ENCODE measurements at places on chromosomes 1 and 21. TPM values are rescaled to one million over a fixed set of nuclear protein-coding genes. Genes with fewer than 3 reads are reported as not detected.
A peak's percentile ranks its signal among the peaks of the same experiment; 100 is the strongest.

- no peak overlapping the region for H3K4me3 ChIP-seq
- no peaks in the 10 kb centered on the region for H3K36me3 ChIP-seq
- peaks cover 29% of the 10 kb centered on the region for H3K4me1 ChIP-seq
- DNase-seq, result peak; percentile 85
- H3K27ac ChIP-seq, result peak overlapping the region; percentile 90
- H3K27me3 ChIP-seq, result no peaks in the 10 kb centered on the region
Observed at GRCh38 chr21:34836103-34836932, 167.5 kb downstream of the CLIC6 start.

GRCh38 chr1:239795304-239795703 lies 296.4 kb upstream of the FMN2 start:
- H3K27me3 ChIP-seq, result no peaks in the 10 kb centered on the region
- no peak for DNase-seq
- H3K4me3 ChIP-seq, result no peak overlapping the region
- H3K4me1 ChIP-seq, result no peaks in the 10 kb centered on the region

DNA sequence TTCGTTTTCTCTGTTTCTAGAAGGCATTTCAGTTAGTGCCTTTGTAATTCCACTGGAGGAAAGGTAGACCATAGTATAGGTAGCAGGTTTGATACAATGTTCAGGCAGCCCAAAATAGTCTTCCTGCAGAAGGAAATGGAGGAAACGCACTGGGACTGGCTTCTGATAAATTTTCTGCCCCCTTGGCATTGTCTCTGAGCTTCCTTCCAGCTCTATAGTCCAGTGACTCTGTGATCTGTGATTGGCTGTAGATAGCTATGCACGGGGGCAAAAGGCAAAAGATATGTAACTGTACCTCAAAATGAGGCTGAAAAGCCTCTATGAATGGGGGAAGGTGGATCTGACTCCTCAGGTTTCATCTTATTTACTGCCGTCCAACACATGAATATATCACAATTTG lies 5.8 kb upstream of the MAGOH start:
- peaks cover 4% of the 10 kb centered on the region for H3K36me3 ChIP-seq
- no peak for DNase-seq
- no peak overlapping the region for H3K4me3 ChIP-seq
- H3K4me1 ChIP-seq, result peaks cover 12% of the 10 kb centered on the region

RHD gene
- not detected for total RNA-seq

- no peak for DNase-seq
- H3K27ac ChIP-seq, result no peak overlapping the region
- H3K4me3 ChIP-seq, result no peak overlapping the region
- H3K27me3 ChIP-seq, result no peaks in the 10 kb centered on the region
- H3K4me1 ChIP-seq, result no peaks in the 10 kb centered on the region
- H3K36me3 ChIP-seq, result no peaks in the 10 kb centered on the region
Observed at GRCh38 chr1:90862782-90863181, 145.7 kb upstream of the BARHL2 start.

B4GALT2 gene
- total RNA-seq, result 22.3 TPM

All from thyroid gland (tissue), 4 donors.